ENCODE measurements at places on chromosomes 5 and 9.

GRCh38 chr5:16886366-16886736, 49.7 kb downstream of the MYO10 start:
- no peak for DNase-seq

GRCh38 chr5:137666461-137666850, 69.4 kb downstream of the KLHL3 start:
- no peak for DNase-seq

- DNase-seq, result no peak
Measured at GRCh38 chr9:134925011-134925511, 7.3 kb upstream of the FCN1 start.

DNA sequence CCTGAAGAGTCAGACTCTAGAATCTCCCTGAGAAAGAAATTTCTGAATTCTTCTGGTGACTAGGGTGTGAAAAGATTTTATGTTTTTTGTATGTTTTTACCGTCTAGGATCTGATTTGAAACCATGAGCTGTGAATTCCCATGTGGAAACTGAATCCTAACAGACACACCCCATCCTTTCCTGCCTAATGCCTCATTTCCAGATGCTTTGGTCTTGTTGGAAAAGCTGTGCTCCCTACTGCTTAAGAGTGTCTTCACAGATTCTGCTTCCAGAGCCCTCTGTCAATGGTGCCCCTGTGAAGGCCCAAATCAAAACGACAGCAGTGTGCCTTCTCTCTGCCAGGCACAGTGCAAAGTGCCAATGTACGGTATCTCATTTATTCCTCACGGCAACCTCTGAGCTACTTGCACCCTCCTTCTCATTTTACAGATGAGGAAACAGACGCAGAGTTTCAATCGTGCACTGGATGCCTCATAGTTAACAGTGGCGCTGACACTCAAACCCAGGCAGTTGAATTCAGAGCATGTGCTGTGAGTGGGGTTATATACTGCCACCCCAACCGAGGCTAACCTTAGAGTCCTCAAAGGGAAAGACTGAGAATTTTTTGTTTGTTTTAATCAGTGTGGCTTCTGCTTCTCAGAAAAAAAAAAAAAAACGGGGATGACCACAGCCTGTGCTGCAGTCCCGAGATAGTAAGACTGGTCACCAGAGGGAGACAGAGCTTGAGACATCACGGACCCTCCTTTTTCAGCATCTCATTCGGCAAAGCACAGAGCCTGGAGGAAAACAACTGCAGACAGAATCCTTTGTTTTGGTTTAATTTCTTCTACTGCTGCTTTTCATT, 188.4 kb downstream of the SNCAIP start:
- DNase-seq, result no peak

DNA sequence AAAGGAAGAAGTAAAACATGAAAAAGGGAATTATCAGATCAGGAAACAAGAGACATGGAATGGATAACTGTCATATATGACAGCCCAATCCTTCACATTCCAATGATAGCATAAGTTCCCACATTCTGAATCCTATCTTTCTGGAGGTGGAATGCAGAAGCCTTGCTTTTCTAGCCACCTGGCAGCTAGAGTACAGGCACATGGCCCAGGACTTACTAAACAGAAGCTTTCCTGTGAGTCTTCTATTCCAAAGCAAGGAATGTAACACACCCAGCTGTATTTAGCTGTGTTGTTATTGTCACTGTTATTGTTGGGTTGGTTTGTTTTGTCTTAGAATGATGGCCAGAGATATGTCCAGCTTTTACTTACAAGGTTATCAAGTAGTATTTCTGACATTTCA, 780.5 kb upstream of the ZNF608 start:
- no peak for DNase-seq

All from activated CD8-positive, alpha-beta memory T cell treated with anti-CD3 and anti-CD28 coated beads for 4 hours (primary cell).